ENCODE measurements at places on chromosomes 2 and 18.

DNA sequence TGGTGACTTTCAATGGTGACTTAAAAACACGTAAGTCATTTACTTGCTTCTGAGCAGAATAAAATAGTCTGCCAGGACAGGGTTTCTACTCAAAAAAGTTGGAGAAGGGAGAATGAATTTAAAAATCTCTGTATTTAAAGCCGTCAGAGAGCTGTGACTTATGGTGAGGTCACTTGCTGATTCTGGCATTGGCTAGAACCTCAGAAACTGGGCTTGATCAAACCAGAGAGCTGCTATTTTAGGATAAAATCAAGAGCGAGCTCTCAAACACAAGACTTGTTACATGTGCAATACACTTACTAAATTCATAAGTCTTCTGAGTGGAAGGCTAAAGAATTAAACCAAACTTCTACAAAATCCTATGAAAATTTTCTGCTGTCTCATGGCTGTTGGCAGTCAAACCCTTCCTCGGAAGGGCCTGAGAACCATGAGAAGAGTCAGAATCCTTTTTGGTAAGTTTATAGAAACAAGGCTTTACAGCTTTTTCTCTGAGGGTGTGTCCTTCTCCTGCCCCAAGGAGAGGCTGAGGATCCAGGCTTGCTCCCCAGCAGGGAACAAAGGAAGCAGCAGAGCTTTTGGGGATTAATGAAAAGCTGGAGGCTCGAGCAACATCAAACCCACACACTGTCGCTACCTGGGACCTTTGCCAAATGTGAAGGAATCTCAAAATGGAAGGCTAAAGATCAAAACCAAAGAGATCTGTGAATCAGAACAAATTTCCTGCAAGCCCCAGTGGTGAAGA lies 816.4 kb downstream of the SOCS6 start:
- DNase-seq = peak; percentile 14

- DNase-seq = no peak
These were observed 4.4 kb upstream of the SERPINB5 start for GRCh38 chr18:63472380-63472779.

- DNase-seq = peak; percentile 55
These were observed 1948.4 kb upstream of the PIK3C3 start for GRCh38 chr18:40006634-40007033.

- DNase-seq = peak; percentile 81
These were observed 65.4 kb upstream of the HNRNPA3 start for GRCh38 chr2:177147093-177147694.

- DNase-seq = no peak
These were observed 292.5 kb downstream of the MTX2 start for GRCh38 chr2:176561706-176562105.

- DNase-seq = no peak
These were observed 39.8 kb upstream of the CABLES1 start for GRCh38 chr18:23095463-23095862.

GRCh38 chr2:223952280-223952968 lies 4.8 kb upstream of the MRPL44 start:
- DNase-seq = no peak

DNA sequence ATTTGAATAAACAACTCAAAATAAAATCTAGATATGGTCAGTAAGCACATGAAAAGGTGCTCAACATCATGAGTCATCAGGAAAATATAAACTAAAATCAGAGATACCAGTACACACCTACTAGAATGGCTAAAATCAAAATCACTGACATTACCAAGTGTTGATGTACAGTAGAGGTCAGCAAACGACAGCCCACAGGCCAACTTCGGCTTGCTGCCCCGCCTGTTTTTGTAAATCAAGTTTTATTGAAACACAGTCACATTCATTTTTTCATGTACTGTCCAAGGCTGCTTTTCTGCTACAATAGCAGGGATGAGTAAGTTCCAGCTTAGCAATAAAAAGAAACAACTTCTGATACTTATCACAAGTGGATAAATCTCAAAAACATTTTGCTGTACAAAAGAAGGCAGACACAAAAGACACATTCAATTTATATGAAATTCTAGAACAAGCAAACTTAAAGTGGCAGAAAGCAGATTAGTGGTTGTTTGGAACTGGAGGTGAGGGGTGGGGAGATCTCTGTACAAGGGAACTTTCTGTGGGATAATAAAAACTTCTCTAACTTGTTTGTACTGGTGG lies 32.1 kb downstream of the TRAK2 start:
- DNase-seq = no peak

DNA sequence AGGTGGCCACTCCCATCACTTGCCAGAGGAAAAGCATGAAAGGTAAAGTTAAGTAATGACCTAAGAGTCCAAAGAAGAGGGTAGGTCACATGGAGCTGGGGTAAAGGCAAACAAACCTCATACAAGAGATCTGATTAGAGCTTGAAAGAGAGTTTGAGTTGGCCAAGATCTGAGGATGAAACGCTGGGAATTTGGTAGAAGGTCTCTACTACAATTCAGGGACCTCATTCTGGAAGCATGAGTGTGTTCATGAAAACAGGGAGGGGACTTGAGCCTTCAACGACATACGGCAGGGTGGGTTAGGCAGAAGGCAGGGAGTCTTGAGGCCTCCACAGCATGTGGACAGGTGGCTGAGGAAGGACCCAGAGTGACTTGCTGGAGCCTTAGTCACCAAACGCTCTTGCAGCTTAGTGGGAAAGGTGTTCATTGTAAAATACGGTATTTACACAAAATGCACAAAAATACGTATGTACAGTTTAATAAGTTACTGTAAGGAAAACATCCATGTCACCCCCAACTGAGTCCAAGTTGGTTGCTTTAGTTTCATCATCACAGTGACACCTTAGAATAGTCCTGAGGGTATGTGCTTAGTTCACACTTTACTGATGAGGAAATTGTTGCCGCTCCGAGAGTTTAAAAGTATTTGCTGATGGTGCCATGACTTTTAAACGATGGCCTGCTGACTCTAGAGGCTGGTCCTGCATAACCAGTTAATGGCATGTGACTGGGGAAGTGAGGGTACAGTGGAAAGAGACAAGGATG lies 5.0 kb upstream of the FARP2 start:
- DNase-seq = no peak

GRCh38 chr18:51946946-51947345 lies 393.1 kb upstream of the DCC start:
- peak; percentile 0 for DNase-seq

DNA sequence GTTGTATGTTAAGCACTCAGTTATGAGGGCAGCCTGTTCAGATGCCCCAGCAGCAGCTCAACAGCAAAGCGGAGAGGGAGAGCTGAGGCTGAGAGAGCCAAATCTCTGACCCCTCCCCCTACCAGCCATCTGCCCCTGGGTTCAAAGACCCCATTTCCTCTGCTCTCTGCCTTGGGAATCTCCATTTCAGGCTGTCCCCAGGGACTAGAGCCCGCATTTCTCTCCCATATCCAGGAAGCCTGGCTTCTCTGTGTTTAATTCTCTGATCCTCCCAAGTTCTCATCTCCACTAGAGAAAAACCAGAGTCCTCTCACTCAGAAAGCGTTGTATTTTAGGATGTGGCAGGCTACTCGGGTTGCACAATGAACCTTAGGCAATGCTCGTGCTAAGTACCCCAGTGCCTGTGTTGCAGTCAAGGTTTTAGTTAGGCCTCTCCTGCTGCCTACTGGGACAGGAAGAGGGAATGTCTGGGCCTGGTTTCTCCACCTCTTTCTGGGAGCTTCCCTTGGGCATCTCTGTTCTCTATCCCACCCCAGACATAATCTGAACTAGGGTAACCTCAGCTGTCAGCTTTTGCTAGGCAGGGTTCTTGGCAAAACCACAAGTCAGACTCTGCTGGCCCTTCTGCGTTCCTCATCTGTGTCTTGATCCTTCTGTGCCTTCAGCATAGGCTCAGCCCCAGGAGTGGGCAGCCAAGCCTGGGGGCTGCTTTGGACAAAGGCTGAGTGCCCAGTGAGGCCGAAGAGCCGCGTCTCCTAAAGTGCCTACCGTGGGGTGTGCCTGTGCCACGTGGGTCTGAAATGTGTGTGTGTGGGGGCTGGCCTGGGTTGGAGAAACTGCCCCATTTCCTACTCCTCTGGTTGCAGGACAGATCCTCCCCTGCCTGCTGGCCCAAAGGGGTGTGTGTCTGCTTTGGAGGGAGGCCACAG lies 96.8 kb downstream of the STPG4 start:
- DNase-seq = no peak

GRCh38 chr18:59783138-59783537 lies 85.9 kb upstream of the CCBE1 start:
- peak; percentile 71 for DNase-seq

GRCh38 chr2:226797989-226798421 lies 1.6 kb downstream of the IRS1 start:
- no peak for DNase-seq

- DNase-seq = no peak
These were observed 756.6 kb downstream of the TSN start for GRCh38 chr2:122512091-122512490.

DNA sequence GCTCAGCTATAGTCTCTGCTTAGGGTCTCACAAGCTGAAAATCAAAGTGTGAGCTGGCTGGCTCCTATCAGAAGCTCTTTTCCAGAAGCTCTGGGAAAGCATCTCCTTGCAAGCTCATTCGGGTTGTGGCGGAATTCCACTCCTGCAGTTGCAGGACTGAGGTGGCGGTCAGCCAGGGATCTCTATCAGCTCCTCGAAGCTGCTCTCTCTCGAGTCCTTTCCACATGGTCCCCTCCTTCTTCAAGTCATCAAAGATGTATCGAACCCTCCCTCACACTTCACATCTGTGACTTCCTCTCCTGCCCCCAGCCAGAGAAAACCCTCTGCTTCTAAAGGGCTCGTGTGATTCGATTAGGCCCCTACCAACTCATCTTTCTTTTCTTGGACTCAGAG lies 141.7 kb downstream of the ZFP36L2 start:
- no peak for DNase-seq

GRCh38 chr2:15628899-15629855 lies 37.5 kb downstream of the DDX1 start:
- DNase-seq = no peak

DNA sequence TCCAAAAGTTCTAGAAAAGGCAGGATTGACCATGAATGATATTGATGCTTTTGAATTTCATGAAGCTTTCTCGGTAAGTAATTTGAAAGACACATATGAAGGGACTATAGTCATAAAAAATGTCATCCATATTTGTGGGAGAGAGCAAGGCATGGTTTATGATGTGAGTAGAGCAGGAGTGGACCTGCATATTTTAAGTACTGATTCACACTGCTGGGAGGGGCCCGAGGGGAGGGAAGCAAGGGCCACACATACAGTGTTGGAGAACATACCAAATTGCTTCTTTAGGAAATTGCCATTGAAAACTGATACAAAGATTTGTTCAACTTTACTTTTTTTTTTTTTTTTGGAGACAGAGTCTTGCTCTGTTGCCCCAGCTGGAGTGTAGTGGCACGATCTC lies 39.4 kb downstream of the HADHB start:
- DNase-seq = peak; percentile 6

DNA sequence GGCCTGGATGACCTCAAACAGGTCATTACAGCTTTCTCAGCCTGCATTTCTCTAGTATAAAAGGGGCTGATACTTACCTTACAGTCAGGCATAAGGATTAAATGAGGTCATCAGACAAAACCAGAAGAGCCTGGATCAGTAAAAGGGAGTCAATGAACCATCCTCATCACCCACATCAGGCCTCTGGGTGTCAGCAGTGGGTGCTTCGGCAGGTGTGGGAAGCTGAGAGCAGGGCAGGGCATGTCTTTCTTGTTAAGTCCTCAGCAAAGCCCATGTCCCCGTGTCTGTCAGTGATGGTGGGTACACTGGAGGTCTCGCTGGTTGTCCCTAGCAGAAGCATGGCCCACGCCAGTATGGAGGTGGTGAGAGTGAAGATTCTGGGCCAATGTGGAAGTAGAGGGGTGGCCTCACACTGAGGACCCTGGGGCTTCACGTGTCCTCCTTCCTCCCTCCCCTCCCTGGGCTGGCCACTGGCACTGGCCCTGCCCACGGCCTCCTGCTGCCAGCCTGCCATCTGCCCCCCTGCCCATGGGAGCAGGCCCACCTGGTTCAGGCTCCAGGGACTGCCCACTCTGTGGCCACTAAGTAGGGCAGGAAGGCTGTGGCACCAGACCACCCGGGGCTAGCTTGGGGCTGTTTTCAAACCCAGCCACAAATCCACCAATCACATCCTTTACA lies 4.4 kb downstream of the ADRA2B start:
- peak; percentile 32 for DNase-seq

DNA sequence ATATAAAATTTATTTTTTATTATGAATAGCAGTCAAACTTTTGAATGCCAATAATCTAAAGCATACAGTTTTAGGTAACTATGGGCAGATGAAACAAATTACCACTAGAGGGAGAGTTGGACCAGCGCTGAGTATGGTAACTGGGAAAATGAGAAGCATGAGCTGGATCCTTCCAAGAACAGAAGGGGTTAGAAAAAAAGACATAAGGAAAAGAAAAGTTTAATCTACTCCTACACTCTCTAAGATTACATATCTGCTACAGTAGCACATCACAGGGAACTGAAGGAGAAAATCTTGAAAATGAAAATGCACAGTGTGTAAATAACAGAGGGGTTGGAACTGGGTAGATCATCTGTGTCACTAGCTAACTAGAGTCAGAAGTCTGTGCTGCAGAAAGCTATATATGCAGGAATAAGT lies 15.5 kb downstream of the REG3G start:
- peak; percentile 45 for DNase-seq

DNA sequence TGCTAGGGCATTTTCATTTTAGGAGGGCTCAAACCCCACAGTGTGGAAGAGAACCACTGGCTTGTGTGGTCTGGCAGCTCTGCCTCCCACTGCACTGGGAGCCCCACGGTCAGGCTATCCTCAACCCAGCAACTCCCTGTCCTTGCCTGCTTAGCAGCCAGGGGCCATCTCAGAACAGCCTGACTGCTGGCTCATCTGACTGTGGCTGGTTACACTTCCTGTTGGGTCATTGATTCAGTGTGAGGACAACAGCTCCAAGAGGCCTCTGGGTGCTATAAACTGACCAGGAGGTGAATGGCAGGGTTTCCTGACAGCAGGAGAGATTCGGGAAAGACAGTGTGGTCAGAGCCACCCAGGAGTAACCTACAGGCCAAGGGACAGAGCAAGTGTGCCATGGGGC lies 40.1 kb downstream of the AMER3 start:
- peak; percentile 43 for DNase-seq

- DNase-seq = no peak
These were observed 86.6 kb upstream of the ZFP36L2 start for GRCh38 chr2:43312755-43313641.
